ENCODE measurements at places on chromosomes 6 and 20.

DNA sequence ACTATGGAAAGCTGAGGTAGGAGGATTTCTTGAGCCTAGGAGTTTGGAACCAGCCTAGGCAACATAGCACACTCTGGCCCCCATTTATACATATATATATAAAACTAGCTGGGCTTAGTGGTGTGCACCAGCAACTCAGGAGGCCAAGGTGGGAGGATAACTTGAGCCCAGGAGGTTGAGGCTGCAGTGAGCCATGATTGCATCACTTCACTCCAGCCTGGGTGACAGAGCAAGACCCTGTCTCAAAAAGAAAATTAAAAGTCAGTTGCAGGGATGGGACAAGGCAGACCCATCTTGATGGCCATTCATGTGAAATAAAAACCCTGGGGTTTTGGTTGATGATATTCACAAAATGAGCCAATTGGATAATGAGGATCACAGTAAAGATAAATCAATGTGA is 6.6 kb upstream of the GTF2H4 start:
- DNase-seq = no peak

- no peak for DNase-seq
Observed at GRCh38 chr6:34236131-34236442, 586 bp upstream of the HMGA1 start.

DNA sequence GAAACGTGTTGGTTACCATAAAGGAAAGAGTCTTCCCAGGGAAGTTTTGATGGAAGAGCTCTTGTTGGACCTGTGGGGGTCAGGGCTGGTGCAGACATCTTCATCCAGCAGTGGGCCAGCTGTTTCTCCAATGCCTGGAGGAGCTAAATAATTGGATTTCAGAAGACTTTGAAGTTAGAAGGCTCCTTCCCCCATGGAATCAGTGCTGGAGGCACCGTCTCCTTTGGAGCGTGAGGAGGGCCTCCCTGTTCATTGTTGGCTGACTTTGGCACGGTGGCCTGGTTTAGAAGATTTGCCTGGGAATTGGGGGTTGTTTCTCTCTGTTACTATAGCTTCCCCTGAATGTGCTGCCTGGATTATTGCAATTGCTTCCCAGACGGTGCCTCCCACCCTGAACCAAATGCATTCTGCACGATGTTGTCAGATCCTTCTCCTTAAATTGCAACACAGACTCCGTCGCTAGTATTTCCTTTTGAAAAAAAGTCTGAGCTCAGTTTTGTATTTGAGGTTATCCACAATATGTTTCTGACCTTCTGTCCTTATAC is 27.7 kb upstream of the KCNG1 start:
- DNase-seq = no peak

DNA sequence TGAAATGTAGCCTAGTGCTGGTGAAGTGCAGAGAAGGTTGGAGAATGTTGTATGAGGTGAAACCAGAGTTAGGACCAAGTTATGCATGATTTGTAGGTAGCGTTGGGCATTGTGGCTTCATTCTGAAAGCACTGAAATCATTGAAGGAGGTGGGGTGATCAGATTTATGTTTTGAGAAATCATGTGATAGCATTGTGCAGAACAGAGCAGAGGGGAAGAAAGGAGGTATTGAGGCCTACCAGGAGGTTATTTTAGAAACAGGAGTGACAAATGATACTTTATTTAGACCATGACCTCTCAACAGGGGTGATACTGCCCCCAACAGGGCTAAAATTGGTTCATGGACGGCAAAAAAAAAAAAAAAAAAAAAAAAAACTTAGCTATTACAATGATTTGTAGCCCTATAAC is 15.6 kb upstream of the HMGN3 start:
- DNase-seq = no peak

DNA sequence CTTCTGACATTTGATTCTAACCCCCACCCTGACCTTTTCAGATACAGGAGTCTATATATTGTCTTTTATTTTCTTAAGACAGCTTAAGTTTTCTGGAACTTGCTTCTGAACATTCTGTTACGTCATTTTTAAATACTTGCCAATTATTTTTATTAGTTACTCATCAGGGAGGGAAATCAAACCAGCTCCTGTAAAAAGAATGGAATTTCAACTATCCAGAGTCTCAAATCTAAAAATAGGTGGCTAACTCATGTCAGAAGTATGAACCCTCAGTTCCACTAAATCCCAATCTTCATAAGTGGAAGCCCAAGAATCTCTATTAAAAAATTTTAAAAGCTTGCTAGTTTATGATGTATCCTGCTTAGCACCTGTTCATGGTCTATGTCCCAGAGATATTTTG is 900.0 kb downstream of the KIF16B start:
- no peak for DNase-seq

GRCh38 chr6:47631797-47632196 is 66.6 kb upstream of the ADGRF4 start:
- DNase-seq = no peak

GRCh38 chr20:3221398-3222226 is 12.3 kb downstream of the ITPA start:
- DNase-seq = no peak

DNA sequence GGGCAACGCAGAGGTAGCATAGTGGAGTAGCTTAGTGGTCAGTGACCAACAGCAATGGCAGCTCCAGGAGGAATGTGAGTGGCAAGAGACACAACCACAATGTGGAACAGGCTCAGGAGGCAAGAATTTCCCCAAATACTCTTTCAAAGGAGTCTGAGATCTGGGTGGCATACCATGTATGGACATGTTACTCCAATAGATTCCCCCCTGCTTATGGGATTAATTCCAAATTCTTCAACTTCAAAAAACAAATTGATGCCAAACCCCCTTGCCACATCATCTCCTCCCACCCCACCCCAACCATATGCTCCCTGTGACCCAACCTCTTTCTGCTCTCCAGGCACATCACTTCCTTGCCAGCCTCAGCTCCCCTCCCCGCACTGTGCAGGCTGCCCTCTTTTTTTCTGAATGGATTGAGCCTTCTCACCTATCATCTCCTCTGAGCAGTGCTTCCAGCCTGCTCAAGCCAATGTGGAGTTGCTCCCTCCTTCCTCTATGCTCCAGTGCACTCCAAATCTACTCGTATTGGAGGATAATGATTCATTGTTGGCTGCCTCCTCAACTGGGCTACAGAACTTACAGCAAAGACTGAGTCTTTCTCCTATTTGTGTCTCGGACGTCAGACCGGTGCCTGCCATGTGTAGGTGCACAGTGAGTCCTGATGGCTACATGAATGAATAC is 93.0 kb upstream of the CEP85L start:
- DNase-seq = no peak

DNA sequence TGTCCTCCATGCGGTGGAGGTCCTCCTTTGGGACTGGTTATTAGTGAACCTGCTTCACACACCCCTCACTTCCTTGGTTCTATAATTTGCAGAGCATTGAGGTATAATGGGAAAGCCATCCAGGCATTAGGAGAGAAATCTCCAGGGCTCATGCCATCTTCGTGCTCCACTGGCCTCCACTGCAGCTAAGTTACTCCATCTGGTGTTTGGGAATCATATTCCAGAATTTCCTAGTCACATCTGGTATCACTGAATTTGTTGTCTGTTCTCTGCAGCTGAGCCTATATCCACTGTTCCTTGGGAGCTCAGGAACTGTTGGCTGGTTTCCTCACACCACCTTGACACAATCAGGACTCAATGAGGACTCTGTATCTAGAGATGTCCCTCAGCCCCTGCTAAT is 173.0 kb upstream of the TSHZ2 start:
- DNase-seq = no peak

GRCh38 chr6:161254464-161255253 is 19.2 kb downstream of the AGPAT4 start:
- no peak for DNase-seq

GRCh38 chr20:21104466-21104761 is 1.7 kb downstream of the LINC00237 start:
- DNase-seq = no peak

Measured in stimulated activated CD8-positive, alpha-beta memory T cell treated with anti-CD3 and anti-CD28 coated beads, Interleukin-12 subunit alpha, Interleukin-12 subunit beta, amount 100 ng/mL, for 1 hour (primary cell).